ENCODE measurements at places on chromosomes 7 and 10.

- DNase-seq: no peak
Measured at GRCh38 chr10:119024882-119025281, 4.6 kb upstream of the NANOS1 start.

DNA sequence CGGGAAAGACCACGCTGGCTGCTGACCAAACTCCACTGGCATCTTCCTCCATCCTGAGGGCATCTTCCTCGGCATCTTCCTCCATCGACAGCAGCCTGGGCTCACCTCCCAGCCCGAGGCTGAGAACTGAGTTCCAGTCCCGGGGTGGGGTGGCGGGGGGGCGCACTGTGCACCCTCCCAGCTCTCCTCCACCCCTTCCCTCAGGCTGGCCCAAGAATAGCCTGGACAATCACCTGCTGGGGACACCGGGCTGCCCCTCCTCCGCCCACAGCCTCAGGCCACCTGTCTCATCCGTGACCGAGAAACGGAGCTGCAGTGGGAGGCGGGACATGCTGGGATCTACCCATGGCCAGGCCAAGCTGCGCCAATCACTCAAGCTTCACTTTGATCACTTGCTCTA, 37.2 kb downstream of the DIP2C start:
- no peak for DNase-seq

GRCh38 chr10:60282771-60283353, 106.8 kb downstream of the ANK3 start:
- DNase-seq: peak; percentile 33

- no peak for DNase-seq
Measured at GRCh38 chr10:43059828-43060227, 17.0 kb upstream of the RET start.

DNA sequence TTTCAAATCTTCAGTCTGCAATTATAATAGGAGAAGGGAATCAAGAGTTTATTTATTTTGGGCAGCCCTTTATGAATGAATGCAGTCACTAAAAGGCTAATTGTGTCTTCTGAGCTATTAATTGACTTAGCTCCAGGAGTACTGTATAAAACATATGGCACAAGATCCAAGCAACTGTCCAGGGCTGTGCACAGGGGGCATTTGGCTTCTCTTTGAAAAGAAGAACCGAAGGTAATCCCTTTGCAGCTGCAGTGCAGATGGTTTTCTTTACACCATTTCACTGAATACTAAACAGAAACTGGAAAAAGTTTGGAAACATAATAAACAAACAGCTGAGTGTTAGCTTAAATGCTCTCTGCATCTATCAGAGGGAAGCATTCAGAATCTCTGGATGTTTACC, 282.6 kb upstream of the LRRN3 start:
- DNase-seq: no peak

DNA sequence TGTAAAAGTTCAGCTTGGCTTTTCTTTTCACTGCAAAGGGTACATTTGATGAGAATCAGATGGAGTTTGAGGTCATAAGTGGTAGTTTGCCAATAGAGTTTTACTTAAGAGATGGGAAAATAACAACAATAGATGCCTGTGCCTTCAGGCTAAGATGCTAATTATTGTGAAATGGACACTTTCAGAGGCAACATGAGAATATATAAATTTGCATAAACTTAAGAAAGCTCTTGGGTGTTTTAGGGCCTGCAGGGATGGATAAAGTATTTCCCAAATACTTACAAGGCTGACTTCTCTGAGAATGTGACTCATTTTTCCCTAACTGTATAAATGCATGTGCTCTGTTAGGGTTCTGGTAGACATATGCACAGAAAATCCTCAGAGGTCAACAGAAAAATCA, 200.3 kb upstream of the SVIL start:
- DNase-seq: no peak

Measured in T47D (cell line).